ENCODE measurements at places on chromosomes 3 and 15.
A peak's percentile ranks its signal among the peaks of the same experiment; 100 is the strongest.

DNA sequence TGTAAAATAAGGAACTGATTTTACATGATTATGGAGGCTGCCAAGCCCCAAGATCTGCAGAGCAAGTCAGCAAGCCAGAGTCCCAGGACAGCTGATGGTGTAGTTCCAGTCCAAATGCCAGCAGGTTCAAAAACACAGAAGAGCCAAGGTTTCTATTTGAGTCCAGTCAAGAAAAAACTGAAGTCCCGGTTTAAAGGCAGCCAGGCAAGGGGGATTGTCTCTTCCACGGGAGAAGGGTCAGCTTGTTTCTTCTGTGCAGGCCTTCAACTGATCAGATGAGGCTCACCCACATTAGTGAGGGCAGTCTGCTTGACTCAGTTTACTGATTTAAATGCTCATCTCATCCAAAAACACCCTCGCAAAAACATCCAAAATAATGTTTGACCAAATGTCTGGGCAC lies 246.2 kb downstream of the PLCL2 start:
- DNase-seq = no peak

- no peak for DNase-seq
These were observed 32.4 kb upstream of the RASGRF1 start for GRCh38 chr15:79122991-79123390.

GRCh38 chr3:190830031-190830430 lies 32.5 kb downstream of the GMNC start:
- no peak for DNase-seq

DNA sequence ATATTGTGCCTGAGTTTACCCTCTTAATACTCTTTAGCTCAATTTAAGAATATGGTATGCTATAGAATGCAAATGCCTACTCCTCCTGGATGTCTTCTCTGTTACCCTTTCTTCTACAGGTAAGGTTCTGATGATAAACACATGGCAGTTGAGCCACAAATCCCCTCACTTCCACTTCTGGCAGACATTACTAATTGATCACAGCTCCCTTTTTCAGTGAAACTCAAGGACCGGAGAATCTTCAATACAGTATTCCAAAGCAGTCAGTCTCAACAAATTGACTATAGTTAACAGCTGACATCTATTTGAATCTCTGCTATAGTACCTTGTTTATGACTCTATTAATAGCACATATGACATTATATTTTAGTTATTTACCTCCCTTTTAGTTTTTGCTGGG lies 232.1 kb upstream of the ADAMTS9 start:
- no peak for DNase-seq

GRCh38 chr3:167160781-167161180 lies 219.3 kb downstream of the ZBBX start:
- no peak for DNase-seq

- no peak for DNase-seq
These were observed 354.4 kb downstream of the TUSC7 start for GRCh38 chr3:117063930-117064329.

- no peak for DNase-seq
These were observed 162.4 kb downstream of the ADAMTSL3 start for GRCh38 chr15:83816124-83816883.

DNA sequence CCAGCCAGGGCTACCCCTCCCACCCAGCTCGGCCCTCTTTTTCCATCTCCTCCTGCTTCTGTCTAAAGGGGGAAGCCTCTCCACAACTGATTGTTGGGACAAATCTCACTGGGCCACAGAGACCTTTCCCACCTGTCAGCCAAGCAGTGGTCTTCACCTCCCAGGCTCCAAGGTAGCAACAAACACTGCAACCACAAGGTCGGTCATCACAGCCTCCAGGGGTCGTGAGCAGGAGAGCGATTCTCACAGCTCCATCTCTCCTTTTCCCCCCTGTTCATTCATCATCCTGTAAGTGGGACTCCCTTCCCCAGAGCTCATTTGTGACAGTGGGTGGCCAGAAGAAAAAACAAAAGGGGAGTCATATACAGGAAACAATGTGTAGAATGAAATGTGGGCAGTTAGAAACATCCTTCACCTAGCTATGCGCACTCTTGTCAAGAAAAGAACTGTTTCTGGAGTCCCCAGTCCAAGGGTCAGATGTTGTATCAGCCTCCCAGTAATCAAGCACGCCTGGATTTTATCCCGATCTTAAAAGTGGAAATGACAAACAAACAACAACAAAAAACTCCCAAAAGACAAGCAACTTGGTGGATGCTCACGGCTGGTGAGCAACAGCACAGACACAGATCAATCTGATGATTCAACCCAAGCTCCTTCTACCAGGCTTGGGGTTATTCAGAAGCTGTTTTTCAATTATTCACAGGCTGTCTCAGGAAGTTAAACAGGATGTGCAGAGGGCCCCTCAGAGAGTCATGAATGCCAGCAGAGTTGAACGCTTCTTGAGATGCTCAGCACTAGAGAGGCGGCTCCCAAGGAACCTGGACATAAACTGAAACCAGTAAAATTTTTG lies 22.4 kb downstream of the LYZL4 start:
- no peak for DNase-seq

DNA sequence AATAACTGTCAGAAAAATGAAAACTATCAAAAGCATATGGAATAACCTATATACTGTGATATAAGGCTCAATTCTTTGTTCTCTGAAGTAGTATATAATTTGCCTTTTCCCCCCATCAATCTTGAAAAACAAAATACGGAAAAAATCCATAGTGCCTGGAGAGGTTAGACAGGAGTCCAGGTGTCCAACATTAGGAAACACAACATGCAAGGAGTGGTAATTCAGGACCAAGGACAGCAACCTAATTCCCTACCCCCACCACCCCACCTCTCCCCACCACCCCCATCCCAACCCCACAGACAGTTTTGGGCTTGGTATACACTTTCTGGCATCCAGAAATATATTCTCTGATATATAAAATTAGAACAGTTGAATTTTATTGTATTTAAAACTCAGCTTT lies 55.1 kb upstream of the SLC25A26 start:
- no peak for DNase-seq

DNA sequence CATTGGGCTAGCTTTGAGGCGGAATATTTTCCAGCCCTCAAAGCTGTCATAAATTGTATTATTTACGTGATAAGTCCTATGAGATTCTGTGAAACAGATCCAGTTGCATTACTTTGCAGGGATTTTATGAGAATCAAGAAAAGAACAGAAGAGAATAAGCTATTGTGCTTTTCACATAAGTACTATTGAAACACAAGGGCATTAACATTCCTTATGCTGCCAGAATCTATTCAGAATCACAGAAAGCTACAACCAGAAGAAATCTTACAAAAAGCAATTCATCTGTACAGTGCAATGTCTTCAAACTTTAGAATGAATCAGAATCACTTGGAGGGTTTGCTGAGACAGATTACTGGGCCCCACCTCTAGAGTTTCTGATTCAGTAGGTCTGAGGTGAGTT lies 10.6 kb upstream of the CACNA1D start:
- no peak for DNase-seq

DNA sequence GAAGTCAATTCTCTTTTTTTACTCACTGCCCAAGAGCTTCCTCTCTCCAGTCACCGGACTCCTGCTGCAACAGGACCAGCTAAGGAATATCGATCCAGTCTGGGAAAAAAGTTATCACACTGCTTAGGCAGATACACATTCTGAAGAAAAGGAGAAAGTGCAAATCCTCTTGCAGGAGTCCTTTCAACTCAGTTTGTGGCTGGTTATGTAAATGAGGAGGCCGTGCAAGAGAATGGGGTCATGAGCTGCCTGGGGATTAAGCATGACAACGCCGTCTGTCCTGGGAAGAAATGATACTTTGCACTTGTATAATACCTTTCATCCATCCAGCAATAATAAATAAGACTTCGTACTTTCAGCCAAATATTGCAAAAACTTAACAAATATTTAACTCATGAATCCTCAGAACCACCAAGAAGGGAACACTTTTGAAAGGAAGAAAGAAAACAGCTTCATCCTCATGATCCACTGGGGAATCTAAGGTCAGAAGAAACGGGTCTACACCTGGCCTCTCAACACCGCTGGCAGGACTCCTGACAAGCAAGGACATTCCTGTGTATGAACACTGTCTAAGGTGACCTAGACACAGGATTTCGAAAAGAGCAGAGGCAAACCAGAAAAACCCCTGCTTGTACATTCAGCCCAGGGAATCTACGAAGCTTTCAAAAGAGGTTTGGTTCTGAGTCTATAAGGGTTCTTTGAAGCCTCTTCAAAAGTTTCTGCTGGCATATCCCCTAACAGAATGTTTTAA lies 13.1 kb upstream of the WWTR1 start:
- DNase-seq = no peak

DNA sequence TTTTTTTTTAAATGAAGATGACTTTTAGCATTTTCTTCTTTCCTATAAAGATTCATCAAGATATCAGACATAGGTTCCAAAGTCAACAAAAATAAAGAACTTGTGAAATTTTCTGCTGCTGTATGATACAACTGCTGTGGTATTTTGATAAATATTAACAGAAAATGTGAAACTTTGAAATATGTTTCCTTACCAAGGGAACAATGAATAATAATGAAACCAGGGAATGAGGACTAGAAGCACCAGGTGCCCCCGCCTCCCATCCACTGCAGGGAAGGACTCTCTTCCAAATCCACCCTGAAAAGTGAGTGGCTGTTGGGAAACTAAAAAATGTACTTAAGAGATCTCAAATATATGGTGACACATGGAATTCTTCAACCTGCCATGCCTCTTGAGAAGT lies 198.4 kb downstream of the FHIT start:
- no peak for DNase-seq

- no peak for DNase-seq
These were observed 9.5 kb downstream of the PARP14 start for GRCh38 chr3:122690096-122690495.

DNA sequence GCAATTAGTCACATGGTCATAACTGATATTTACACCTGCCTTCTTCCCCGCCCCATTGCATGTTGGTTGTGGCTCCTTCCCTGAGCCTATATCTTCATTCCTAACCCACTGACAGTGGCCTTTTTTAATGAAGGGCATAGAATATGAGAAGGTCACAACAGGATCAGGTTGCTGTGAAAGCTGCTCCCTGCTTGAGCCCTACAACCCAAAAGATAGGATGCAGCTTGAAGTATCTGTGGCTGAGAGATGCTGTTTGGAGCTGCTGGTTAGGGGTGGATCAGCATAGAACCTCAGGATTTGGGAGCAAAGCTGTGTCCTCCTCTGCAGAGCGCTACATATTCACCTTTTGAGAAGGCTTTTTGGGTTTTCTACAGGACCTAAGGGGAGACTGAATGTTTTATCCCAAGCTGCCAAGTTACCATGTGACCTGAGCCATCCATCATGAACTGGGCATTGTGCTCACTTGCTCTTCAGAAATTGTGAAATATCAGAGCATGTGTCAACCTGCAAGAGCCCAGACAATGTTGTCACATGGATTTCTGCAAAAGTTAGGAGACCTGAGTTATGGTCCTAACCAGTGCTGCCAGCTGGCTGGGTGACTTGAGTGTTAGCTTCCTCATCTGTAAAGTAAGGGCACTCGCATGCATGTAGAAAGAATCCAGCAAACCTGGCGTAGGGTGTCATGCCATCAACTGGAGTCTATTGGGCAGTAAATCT lies 49.8 kb upstream of the ARL8B start:
- no peak for DNase-seq

- DNase-seq = peak; percentile 72
These were observed at the start of gene RAP2B for GRCh38 chr3:153161714-153162512. Gene RAP2B (plus strand): TSS chr3:153162226. CDS start chr3:153162694, 468 bp downstream.

DNA sequence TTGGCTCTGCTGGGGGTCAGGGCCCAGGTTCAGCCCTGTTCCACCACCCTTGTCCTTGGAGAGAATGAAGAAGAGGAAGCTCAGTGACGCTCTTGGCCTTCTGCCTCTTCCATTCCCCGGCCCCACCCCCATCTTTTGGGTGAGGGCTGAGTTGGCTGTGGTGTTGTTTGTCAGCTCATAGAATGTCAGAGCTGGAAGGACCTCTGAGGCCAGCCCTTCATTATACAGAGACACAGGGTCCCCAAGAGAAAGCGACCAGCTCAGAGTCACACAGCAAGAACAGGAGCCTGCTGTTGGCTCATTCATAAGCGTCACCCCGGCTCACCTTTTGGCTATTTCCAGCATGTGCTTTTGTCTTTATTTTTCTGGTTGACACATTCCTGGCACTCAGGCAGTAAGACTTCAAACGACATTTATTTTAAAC lies 68.2 kb downstream of the AAGAB start:
- no peak for DNase-seq
